ENCODE measurements at places on chromosomes 1 and 21.
A peak's percentile ranks its signal among the peaks of the same experiment; 100 is the strongest.

DNA sequence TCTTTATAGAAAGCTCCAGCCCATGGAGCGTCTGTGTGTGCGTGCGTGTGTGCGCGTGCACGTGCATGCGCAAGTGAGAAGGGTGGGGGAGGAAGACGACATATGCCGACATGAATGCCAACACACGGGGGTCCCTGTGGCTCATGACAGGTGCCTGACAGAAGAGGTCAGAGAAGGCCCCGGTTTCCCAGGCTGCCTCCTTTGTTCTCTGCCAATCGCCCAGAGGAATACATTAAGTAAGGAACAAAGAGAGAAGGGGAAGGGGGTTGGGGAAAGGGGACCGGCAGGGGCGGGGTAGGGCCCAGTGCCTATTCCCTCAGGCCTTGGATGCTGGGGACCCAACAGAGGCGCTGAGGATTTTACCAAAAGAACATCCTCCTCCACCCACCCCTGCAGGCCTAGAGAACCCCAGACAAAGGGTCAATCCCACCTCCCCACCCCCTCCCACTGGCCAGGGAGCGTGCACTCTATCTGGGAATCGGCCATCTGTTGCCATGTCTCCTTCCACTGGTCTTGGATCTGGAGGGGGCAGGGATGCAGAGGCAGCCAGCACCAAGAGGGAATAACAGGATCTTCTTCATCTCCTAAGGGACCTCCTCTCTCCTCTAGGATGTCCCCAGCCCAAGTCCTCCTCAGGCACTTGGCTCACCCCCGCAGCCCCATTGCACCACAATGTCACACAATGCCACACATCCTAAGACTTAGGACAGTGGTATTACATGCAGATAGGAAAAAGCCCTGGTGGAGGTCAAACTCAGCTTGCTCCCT lies 39.4 kb downstream of the PIK3C2B start:
- DNase-seq = no peak

- DNase-seq = no peak
Observed at GRCh38 chr1:147151244-147151643, 21.0 kb downstream of the PRKAB2 start.

DNA sequence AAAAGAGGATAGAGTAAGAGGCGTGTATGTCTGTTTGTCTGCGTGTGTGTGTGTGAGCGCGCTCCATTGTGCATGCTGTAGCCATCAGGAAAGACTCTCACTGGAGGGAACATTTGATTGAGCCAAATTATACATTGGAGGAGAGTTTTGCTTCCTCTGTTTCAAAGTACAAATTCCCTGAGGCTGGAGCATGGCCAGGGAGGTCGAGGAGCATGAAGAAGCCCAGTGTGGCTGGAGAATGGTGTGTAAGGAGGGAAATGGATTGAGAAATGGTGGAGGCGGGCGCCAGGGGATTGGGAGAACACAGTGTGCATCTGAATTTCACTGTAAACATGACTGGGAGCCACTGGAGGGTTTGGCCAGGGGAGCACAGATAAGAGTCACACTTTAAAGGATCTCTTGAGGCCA lies 22.1 kb upstream of the EFNA1 start:
- no peak for DNase-seq

DNA sequence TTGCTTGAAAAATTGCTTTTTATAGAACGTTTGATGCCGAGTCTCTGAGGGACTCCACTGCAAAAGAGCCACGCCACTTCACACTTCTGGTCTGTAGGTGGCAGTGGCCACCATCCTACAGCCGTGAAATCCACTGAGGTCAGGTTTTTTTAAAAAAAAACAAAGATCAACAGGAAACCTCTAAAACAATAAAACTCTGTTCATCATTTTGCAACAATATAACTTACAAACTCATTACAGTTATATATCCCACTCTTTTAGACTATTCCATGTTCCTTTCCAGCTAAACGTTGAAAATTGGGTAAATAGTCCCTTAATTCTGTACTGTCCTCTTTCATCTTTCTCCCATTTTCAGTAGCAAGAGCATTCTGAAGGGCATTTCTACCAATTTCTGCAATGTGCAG lies 64.6 kb upstream of the FMN2 start:
- DNase-seq = no peak

GRCh38 chr1:84721152-84721551 lies 30.9 kb upstream of the SSX2IP start:
- DNase-seq = no peak

DNA sequence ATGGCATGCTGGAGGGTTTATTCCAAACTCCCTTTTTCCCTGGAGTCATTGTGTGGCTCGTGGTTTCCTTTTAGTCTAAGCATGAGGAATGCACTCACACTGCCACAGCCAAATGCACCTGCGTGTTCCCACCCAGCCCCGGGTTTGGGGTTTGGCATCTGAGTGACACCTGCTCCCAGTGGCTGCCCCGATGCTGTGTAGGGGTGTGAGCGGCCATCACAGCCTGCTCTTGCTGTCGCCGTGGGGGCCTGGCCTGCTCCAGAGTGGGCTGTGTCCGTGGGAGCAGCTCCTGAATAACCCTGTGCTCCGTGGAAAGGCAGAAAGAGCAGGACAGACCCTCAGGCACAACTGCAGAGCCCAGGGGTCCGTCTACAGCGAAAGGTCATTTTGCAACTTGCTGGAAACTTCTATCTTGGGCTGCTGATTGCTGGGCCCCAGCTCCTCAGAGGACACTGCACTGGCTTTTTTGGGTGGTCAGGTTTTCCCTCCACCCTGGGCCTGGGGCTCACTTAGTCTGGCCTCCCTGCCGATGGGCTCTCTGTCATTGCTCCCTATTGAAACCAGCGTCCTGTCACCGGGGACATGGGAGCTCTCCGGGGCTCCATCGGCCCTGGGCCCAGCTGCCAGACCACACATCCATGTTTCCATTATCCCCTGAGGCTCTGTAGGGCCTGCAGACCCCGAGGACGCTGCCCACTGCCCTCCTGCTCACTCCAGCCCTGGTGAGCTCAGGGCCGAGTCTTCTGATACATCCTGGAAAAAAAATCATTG lies 74.1 kb downstream of the AJAP1 start:
- no peak for DNase-seq

DNA sequence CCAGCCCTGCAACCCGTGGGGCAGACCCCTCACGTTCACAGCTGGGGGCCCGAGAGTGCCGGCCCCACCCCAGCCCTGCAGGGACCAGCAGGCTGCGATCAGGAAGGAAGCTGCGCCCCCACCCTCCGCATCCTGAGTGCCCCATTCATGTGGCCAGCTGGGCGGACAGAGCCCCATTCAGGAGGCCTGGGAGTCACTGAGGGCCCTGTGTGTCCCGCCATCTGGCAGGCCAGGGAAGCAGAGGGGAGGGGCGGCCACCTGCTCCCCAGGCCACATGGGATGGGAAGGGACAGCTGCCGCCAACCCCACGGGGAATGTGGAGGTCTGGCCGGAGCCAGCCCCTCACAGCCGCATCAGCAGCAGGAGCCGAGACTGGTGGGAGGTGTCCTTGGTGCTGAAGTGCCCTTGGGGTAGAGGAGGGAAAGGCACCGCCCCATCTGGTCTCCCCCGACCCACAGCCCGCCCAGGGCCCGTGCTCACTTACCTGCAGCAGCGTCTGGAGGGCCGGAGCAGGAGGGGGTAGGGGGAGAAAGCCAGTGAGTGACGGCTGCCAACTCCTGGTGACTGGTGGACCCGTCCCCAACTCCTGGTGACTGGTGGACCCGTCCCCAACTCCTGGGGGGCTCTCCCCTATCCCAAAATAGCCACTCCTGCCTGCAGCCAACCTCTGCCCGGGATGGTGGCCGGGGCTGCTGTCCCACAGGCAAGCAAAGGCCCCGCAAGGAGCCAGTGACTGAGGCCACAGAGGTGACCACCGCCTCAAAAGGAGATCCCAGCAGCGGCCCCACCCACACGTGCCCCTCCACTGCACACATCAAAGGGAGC lies 8.7 kb downstream of the ACAP3 start:
- no peak for DNase-seq

- no peak for DNase-seq
Observed at GRCh38 chr1:77514921-77515776, 167.3 kb downstream of the ZZZ3 start.

DNA sequence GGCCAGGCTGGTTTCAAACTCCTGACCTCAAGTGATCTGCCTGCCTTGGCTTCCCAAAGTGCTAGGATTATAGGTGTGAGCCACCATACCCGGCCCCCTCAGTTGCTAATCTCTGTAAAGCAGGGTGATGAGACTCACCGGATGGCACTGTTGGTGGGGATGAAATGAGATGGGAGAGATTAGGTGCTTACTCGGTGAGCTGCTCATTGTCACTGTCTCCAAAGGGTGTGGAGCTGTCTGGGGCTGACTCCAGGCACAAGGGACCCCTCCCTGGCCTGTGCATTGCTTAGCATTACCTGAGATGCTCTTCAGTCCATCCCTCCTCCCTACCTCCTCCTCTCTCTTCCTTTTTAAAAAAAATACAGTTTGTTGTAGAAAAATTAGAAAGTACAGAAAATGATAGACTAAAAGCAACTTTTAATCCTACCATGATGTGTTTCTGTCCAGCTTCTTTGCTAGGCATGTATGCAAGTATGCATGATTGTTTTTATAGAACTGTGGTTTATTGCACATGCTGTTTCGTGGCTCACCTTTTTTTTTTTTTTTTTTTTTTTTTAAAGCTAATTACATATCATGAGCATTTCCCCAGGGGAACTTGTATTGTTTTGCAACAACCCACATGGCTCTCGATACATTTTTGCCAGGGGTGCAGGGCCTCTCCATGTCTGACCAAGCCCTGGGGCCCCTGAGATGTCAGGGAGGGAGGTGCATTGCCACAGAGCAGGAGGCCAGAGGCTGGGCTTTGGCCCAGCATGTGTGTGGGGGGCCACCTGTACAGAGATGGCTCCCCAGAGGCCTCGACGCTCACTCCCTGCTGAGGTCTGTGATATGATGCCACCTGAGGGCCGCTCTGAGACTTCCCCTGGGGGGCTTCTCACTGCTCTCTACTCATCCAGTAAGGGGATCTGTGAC lies 55.4 kb downstream of the ARHGEF10L start:
- no peak for DNase-seq

- peak; percentile 15 for DNase-seq
Observed at GRCh38 chr1:175208773-175209492, 16.4 kb upstream of the KIAA0040 start.

DNA sequence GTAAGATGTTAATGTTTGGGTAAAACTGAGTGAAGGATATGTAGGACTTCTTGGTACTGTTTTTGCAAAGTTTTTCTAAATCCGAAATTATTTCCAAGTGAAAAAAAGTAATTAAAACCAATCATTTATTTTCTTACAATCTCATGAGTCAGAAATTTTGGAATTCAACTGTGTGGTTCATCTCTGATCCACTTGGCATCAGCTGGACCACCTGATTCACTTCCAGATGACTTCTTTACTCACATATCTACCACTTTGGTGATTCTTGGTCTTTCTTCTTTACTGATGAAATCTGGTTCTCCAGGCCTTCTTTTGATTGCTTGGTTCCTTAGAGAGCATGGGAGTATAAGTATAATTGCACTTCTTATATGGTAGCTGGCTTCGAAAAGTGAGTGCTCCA lies 254.9 kb upstream of the CACYBP start:
- no peak for DNase-seq

GRCh38 chr1:175725684-175726083 lies 17.7 kb downstream of the TNR start:
- no peak for DNase-seq

DNA sequence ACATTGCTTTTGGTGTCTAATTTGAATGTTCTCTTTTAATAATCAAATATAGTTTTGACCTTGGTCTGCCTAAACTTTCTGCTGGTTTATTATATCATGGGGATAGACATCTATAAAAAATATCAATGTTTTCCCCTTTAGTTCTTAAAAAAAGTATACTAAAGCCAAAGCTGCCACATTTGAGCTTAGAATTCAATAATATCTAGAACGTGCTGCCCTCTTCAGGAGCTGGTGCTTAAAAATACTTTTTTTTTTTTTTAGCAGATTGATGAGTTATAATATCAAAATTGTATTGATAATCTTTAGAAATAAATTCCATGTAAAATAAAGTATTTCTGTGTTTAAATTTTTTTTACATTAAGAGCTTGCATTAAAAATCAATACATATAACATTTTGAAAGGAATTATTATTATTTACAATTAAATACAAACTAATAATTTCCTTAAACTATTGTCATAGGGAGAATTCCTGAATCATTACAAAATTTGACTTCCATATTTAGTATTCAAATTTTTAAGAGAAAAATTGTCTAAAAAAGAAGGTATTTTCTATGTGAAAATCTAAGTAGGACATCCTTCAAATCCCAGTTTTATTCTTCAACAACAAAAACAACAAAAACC lies 40.1 kb upstream of the ADGRL2 start:
- no peak for DNase-seq

DNA sequence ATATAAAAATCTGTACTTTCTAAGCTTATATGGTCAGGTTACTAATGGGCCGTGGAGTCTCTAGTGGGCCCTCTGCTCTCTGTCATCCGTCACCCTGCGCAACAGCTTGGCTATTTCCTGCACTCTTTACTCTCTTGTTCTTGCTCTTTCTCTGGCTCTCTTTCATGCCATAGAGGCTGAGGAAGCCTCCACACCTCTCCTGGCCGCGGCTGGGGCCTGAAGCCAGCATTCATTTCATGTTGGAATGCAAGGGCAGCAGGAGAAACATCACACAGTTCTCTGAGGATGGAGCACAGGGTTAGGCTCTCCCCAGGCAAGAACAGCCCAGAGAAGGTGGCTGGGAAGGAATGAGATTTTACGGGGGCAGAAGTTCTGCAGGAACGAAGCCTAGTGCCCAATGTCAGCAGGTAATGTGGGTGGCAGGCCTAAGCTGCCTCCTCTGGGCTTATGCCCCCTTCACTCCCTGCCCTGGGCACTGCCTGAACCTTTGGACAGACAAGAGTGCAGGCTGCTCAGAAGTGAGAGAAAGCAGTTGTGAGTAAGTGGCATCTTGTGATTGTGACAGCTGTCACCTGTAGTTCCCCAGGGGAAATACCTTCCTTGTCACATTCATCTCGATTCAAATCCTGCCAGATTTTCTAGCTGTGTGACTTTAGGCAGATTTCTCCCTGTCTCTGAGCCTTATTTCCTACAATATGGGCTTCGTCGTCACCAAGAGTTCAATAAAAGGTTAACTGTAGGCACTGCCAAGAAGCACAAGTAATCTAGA lies 3.6 kb upstream of the FHAD1 start:
- no peak for DNase-seq

- no peak for DNase-seq
Observed at GRCh38 chr1:47776667-47777131, 220.5 kb downstream of the TRABD2B start.

DNA sequence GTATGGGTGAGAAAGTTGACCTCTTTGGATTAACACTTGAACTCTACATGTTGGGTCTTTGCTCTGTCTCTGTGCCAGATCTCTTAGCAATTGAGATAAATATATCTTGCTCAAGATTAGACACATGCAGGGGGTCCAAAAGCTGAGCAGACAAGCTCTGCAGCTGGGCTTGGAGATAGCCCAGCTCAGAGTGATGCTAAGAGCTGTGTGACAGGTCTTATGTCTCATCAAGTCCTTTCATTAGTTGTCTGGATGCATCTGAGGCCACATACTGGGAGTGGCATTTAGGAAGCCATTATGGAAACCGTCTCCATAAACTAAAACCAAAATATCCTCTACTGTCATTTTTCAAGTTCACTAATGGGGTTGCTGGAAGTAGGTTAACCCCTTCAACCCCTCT lies 289.4 kb upstream of the DUSP10 start:
- DNase-seq = no peak
